Activated CD4-positive, alpha-beta T cell treated with anti-CD3 and anti-CD28 coated beads, Interleukin-2, amount 10 ng/mL, durations not matched to agents 24 days and 14 days (primary cell): ENCODE measurements at places on chromosomes 12 and 14.

GRCh38 chr12:2214411-2214810 lies 161.6 kb downstream of the CACNA1C start:
- DNase-seq: no peak
- H3K4me1 ChIP-seq: no peaks in the 10 kb centered on the region
- peaks cover 11% of the 10 kb centered on the region for H3K27me3 ChIP-seq
- no peak overlapping the region for H3K4me3 ChIP-seq

GRCh38 chr14:101735453-101735852 lies 26.1 kb upstream of the PPP2R5C start:
- peaks cover 37% of the 10 kb centered on the region for H3K4me1 ChIP-seq
- no peak for DNase-seq
- no peak overlapping the region for H3K27ac ChIP-seq
- no peaks in the 10 kb centered on the region for H3K27me3 ChIP-seq
- H3K36me3 ChIP-seq: peaks cover 2% of the 10 kb centered on the region
- no peak overlapping the region for H3K4me3 ChIP-seq

DNA sequence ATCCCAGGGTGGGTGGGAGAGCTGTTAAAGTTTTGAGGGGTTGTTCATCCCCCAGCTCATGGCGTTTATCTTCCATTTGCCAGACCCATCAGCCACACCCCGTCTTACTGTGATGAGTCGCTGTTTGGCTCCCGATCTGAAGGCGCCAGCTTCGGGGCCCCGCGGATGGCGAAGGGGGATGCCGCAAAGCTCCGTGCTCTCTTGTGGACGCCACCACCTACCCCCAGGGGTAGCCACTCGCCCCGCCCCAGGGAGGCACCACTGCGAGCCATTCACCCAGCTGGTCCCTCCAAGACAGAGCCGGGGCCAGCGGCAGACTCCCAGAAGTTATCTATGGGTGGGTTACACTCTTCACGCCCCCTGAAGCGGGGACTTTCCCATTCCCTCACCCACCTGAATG lies 5.7 kb downstream of the RITA1 start:
- no peaks in the 10 kb centered on the region for H3K27me3 ChIP-seq
- no peak overlapping the region for H3K4me3 ChIP-seq
- H3K4me1 ChIP-seq: peaks cover 22% of the 10 kb centered on the region
- no peak for DNase-seq
- no peak overlapping the region for H3K27ac ChIP-seq

GRCh38 chr12:62732861-62733427 lies 202.0 kb downstream of the PPM1H start:
- H3K27ac ChIP-seq: no peak overlapping the region
- peaks cover 8% of the 10 kb centered on the region for H3K4me1 ChIP-seq
- H3K36me3 ChIP-seq: no peaks in the 10 kb centered on the region
- DNase-seq: no peak

- peaks cover 8% of the 10 kb centered on the region for H3K27me3 ChIP-seq
- peaks cover 9% of the 10 kb centered on the region for H3K4me1 ChIP-seq
- no peak overlapping the region for H3K4me3 ChIP-seq
- DNase-seq: no peak
- no peak overlapping the region for H3K27ac ChIP-seq
These were observed 5.3 kb downstream of the KRT81 start for GRCh38 chr12:52285851-52286530.

DNA sequence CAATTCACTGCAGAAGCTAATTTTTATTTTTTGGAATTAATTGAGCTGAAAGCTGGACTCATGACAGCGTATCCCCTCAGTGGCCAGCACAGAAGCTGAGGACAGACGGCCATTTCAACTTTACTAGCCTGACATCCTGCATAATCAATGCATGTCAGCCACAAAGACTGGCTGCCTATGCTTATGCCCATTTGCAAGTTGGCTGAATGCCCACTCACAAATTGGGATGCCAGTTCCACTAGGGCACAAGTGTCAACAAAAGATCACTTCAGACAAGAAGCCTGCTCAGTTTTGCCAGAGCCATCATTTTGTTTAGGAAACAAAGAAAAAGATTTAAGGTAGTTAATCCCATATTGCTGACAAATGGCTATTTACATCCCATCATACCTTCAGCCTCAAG lies 417.6 kb downstream of the NOVA1 start:
- H3K36me3 ChIP-seq: no peaks in the 10 kb centered on the region
- H3K4me1 ChIP-seq: no peaks in the 10 kb centered on the region
- H3K4me3 ChIP-seq: no peak overlapping the region
- H3K27ac ChIP-seq: no peak overlapping the region

GRCh38 chr14:77036484-77037214 lies 8.1 kb upstream of the IRF2BPL start:
- H3K27ac ChIP-seq: peak overlapping the region; percentile 49
- no peaks in the 10 kb centered on the region for H3K27me3 ChIP-seq
- DNase-seq: no peak
- H3K4me3 ChIP-seq: peak overlapping the region; percentile 72
- no peaks in the 10 kb centered on the region for H3K36me3 ChIP-seq

- peaks cover 27% of the 10 kb centered on the region for H3K27me3 ChIP-seq
- peaks cover 26% of the 10 kb centered on the region for H3K4me1 ChIP-seq
- no peak for DNase-seq
- peak overlapping the region; percentile 79 for H3K27ac ChIP-seq
These were observed 37.3 kb upstream of the PLEKHG6 start for GRCh38 chr12:6273205-6273540.

DNA sequence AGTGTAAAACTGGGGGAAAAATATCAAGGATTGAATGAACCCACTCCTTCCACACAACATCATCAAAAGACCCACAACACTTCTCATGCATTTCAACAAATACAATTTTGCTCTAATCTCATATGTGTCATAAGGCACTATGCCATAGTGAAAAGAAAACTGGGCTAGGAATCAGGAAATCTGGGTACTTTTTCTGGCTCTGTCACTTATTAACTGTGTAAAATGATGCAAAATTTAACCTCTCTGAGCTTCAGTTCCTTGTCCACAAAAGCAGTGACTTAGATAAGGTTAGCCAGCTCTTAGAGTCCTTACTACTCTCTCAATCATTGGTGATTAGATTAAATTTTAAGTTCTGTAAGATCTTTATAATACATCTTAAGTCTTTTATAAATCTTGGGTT lies 250.5 kb upstream of the SOX5 start:
- no peaks in the 10 kb centered on the region for H3K27me3 ChIP-seq
- no peaks in the 10 kb centered on the region for H3K4me1 ChIP-seq
- no peak for DNase-seq

DNA sequence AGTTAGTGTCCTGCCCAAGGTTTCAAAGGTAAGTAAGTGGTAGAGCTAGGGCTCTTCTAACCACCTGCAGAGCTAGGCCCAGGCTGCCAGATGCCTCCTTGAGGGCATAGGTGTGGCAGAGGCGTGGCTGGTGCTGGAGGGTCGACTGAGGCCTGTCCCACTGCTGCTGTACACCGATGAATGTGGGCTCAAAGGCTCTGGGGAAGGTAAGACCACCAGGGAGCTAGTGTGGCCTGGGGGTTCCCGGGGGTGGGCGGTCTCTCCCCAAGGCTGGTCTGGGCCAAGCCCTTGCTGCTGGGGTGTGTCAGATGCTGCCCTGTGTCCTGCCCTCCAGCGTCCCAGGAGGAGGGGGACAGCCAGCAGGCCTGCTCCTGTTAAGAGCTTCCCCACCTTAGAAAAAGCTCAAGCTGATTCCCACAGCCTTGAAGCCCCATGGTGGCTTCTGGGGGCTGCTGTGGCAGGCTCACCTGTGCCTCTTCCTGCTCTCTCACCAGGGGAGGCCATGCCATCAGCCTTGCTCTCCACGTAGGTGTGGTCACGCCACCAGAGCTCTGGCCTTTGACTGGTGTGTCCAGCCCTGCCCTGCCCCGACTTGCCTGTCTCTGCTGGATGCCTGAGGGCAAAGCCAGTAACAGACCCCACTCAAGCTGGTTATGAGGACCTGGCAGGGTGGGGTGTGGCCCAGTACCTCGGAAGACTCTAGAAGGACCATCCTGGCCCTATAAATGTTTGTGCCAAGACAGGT lies 36.8 kb downstream of the SH2B3 start:
- H3K4me1 ChIP-seq: peaks cover 74% of the 10 kb centered on the region
- H3K36me3 ChIP-seq: peaks cover 47% of the 10 kb centered on the region
- peak overlapping the region; percentile 88 for H3K27ac ChIP-seq
- H3K27me3 ChIP-seq: no peaks in the 10 kb centered on the region
- peak overlapping the region; percentile 71 for H3K4me3 ChIP-seq
- no peak for DNase-seq

GRCh38 chr14:21556378-21557083 lies 23.3 kb downstream of the OR10G3 start:
- H3K4me3 ChIP-seq: no peak overlapping the region
- no peak overlapping the region for H3K27ac ChIP-seq

DNA sequence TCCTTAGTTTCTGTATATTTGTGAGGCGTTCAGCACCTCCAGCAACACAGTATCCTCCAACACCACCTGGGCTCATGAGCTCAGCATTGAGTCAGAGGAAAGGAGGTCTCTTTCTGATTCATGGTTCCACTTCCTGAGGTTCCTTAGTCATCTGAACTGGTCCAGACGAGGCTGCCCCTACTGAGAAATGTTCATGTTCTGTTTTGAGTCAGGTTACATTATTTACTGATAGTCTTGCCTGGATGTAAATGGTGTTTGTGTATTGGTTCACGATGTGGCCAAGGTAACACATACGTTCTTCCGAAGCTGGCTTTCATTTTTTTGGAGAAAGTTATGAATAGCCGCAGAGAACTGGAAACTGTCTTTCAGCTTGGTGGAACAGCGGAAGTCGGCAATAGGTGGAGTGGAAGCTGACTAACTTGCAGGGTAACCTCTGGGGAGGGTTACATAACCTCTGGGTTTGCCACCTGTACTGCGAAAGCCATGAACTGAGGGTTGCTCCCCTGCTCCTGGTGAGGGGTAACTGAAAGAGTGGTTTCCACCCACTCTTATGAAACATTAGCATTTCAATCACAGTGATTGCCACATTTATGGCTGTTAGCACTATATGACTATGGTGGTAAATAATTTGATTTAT lies 42.2 kb upstream of the MANSC4 start:
- H3K27ac ChIP-seq: peak overlapping the region; percentile 87
- peaks cover 34% of the 10 kb centered on the region for H3K4me1 ChIP-seq
- peaks cover 55% of the 10 kb centered on the region for H3K27me3 ChIP-seq
- no peaks in the 10 kb centered on the region for H3K36me3 ChIP-seq

DNA sequence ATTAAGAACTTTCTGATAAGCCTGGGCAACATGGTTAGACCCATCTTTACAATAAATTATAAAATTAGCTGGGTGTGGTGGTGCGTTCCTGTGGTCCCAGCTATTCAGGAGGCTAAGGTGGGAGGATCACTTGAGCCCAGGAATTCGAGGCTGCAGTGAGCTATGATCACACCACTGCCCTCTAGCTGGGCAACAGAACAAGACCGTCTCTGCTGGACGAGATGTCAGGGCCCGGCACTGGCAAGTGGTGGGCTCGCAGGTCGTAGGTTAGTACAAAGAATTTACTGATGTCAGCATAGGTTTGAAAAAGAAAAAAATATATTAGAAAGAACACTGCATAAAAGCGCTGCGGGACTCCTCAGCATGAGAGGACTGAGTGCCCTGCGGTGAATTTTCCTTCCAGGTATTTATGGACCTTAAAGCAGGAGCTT lies 15.7 kb upstream of the VSIG10 start:
- no peak for DNase-seq
- H3K4me1 ChIP-seq: peaks cover 5% of the 10 kb centered on the region
- H3K36me3 ChIP-seq: no peaks in the 10 kb centered on the region
- H3K27ac ChIP-seq: no peak overlapping the region
- no peak overlapping the region for H3K4me3 ChIP-seq

GRCh38 chr14:72744416-72745120 lies 149.3 kb downstream of the DPF3 start:
- H3K4me3 ChIP-seq: no peak overlapping the region
- peaks cover 8% of the 10 kb centered on the region for H3K36me3 ChIP-seq
- peaks cover 2% of the 10 kb centered on the region for H3K27me3 ChIP-seq

DNA sequence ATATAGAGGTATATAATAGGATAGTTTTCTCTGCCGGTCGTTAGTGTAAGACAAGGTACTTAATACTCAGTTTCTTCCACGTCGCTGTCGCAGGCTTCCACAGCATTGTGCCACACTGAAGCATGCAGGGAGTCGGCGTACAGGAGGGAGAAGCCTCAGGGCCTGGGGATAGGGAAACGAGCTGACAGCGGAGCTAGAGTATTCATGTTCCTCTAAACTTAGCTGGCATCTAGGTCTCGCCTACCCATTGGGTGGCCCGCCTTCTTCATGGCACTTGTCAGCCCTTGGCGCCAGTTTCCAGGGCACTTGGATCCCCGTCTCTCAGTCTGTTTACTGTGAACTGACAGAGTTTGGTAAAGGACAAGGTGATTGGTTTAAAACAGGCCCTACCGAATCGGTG lies 73.6 kb downstream of the GNS start:
- DNase-seq: no peak
- H3K4me1 ChIP-seq: peaks cover 68% of the 10 kb centered on the region
- H3K36me3 ChIP-seq: peaks cover 54% of the 10 kb centered on the region
- peak overlapping the region; percentile 81 for H3K27ac ChIP-seq
- peak overlapping the region; percentile 13 for H3K4me3 ChIP-seq

- H3K4me3 ChIP-seq: peak overlapping the region; percentile 18
- no peaks in the 10 kb centered on the region for H3K36me3 ChIP-seq
- H3K4me1 ChIP-seq: peaks cover 5% of the 10 kb centered on the region
- no peak overlapping the region for H3K27ac ChIP-seq
- no peak for DNase-seq
- H3K27me3 ChIP-seq: peaks cover 18% of the 10 kb centered on the region
These were observed 1.7 kb downstream of the VSIG10 start for GRCh38 chr12:118102070-118102469.

DNA sequence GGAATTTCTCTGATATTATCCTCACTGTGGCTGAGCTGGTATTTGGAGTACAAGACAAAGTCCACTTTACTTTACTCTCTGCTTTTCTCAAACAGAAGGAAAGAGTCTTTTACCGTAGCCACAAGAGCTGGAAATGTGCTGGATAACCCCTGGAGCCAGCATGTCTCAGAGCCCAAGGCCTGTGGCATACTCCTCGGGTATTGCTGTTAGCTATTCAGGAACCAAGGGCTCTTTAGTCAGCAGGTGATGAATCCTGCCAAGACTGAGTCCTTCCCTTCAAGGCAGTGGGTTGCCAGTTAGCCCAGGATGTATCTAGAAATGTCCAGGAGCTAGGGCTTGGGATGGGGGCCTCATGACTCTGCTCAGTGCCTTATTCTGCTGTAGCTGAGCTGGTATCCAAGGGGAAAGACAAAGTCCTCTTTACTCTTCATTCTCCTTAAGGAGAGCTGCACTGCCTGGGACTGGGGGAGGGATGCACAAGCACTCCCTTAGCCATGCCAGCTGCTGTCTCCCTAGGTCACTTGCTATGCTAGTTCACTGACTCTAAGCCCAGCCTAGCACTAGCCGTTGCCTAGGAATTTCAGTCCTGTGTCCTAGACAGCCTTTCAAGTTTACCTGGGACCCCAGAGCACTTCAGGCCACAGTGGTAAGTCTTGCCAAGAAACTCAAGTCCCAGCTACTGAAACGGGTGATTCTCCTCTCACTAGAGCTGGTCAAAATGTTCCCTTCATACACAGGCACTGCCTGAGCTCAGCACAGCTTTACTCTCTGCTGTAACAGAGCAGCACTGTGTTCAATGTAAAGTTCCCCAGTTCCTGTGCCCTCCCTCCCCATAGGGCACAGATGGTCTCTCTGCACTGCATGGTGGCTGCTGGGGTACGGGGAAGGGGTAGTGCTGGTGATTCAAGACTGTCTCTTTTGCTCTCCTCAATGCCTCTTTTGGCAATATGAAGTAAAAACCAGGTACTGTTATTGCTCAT lies 136.4 kb downstream of the SLC35F4 start:
- no peaks in the 10 kb centered on the region for H3K36me3 ChIP-seq
- H3K27ac ChIP-seq: no peak overlapping the region
- H3K27me3 ChIP-seq: no peaks in the 10 kb centered on the region
- DNase-seq: no peak
- H3K4me3 ChIP-seq: no peak overlapping the region
